NCI-H1436 treated with DMSO at 0.1 percent for 48 hours (cell line): ENCODE measurements at places on chromosomes 7 and 10.

- no peak for DNase-seq
Measured at GRCh38 chr7:98038321-98038720, 48.3 kb upstream of the OCM2 start.

DNA sequence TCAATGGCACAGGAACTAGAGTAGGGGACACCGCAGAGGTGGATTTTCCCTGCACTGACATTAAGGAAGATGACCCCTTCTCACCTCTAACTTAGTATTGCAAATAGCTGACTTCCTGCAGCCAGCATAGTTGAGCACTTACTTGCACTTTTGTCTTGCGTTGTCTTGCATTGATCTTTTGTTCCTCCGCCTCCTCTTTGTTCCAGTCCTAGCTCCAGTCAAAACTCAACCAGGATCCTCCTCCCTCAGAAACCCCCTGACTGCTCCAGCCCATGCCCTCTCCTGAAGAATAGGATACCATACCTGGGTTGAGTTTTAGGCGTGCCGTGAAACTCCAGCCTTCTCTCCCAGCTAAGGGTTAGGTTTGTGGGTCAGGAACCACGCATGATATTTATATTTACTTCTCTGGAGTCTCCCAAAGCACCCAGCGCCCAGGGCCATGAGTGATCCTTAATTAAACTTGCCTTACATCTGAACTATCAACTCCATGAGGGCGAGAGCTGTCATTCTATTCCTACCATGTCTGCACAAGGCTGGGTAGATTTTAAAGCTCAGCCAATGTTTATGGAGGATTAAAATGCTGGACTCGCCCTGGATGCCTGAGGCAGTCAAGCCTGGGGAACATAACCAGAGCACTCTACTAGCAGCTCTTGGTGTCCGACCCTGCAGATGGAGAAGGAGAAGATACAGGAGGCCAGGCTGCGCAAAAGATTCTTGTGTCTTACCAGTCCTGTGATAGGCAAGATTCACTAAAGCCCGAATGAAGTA lies 14.1 kb downstream of the ZNF467 start:
- DNase-seq = no peak

GRCh38 chr7:45401851-45402250 lies 172.3 kb upstream of the ADCY1 start:
- no peak for DNase-seq

DNA sequence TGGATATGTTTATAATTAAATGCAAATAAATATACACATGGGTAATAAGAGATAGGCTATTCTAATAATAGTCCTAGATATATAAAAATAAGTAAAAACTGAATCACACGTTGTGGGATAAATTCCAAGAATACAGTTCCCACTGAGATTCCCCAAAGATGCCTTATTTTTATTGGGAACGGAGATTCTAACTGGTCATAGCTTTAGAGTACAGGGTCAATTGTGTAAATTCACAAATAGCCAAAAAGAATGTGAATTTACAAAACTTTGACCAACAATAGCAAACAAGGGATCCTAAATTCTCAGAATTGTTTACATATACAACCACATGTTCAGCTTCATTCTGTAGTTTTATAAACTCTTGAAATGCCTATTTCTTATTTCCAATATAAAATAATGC lies 65.0 kb downstream of the VSTM4 start:
- DNase-seq = no peak

DNA sequence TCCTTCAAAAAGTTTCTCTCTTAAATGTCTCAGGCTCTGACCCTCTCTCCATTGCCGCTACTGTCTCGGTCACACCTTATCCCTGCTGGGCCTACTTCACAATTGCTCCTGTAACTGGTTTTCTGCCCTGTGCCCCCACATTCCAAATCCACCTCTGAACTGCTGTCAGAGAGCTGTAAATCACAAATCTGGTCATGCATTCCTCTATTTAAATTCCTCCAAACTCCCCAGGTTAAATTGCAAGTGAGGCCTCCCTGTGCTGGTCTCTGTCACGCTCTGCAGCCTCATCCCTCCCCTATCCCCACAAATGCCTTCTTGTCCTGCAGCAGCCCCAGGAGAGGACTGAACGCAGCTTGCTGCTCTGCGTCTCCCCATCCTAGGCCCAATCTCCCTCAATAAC lies 40.4 kb upstream of the CDCA7L start:
- DNase-seq = no peak

DNA sequence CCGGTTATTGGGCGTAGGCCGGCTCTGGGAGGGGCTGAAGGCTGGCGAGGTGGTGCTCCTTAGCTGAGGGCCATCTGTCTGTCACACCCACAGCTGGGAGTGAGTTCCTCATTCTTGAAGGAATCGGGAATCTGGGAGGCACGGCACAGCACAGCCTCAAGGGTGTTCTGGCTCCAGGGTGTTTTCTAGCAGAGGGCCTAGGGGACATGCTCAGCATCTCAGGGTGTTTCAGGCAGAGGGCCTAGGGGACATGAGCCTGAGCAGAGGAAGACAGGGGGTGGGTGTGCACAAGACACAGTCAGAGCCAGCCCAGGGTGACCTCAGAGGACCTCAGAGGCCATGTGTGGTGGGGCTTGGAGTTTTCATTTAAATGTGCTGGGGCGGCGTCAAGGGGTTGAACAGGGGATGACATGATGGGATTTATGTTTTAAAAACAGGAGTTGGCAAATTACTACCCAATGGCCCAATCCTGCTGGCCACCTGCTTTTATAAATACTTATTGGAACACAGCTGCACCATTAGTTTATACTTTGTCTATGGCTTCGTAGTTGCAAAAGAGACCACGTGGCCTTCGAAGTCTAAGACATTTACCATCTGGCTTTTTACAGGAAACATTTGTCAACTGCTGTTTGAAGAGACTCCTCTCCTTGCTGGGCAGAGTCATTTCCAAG lies 121.6 kb downstream of the PRKAG2 start:
- no peak for DNase-seq

DNA sequence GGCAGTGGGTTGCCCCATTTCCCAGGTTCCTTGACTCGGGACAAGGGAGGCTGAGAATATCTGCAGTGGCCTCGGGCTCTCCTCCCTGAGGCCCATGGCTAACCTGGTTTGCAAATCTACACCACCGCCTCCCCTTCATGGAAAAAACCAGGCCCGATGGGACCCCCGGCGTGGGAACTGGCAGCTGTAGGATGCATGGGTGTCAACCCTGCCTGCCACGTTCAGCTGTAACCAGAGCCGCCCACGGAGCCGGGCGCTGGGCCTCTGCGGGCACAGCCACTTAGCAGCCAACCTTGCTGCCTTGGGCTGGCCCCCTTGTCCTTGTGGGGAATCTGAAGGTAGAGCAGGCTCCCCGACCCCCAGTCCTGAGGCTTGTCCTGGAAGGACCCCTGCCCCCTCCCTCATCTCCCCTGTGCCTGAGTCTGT lies 1.6 kb downstream of the PWWP2B start:
- no peak for DNase-seq

GRCh38 chr10:89852872-89853271 lies 151.5 kb downstream of the KIF20B start:
- no peak for DNase-seq

DNA sequence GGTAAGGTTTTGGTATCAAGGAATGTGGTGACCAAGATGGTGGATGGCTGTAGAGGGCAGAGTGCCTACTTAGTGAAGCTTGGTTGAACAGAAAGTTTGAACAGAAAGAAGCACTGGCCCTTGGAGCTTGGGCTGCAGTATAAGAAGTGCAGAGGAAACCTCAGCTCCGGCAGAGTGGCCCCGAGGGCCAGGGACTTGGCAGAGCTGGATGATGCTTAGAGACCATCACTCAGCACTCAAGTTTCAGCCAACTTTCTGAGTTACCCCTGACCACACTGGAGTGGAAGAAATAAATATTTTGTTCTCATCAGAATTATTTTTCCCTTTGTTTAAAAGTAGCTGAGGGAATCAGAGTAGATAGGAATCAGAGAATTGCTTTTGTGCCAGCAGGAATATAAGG lies 336.7 kb downstream of the C7orf25 start:
- DNase-seq = no peak

DNA sequence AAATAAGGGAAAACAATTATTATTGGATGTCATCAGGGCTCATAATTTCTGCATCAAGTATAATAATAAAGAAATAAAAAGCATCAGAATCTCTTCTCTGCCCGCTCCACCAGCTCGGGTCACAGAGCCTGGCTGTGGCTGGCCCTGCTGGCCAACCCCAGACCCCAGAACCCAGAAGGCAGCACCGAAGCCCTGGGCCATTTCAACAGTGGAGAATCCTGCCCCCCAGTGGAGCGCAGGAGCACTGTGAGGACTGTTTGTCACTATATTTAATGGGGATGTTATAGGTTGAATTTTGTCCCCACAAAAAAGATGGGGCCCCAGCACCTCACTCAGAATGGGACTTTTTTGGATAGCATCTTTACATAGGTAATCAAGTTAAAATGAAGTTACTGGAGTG lies 27.3 kb downstream of the DENND11 start:
- DNase-seq = no peak

DNA sequence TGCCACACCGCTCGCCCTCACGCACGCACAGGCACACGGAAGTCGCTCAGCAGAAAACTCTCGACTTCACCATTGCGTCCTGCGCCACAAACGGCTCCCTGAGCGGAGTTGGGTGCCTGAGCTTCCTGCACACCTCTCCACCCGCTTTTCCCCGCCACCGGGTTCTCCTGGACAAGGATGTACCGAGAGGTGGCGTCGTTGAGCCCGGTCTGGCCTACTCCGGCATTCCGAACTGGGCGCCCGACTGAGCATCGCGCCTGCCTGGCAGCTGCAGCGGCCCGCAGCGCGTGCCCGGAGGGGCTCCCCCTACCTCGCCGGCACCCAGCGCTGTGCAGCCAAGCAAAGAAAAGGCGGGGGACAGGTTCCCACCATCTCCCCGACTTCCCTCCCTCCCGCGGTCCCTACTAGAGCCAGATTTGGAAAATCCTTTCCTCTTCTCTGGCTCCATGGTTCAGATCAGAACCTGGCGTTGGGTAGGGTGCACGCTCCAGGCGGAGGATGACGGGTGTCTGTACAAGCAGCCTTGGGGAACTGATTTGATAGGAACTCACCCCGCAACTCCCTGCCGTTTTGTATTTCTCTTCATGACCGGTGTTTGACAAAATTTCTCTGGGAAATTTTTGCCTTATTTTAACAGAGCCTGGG lies 1.7 kb downstream of the SORCS3 start:
- DNase-seq = no peak

GRCh38 chr10:91759581-91759986 lies 38.6 kb upstream of the TNKS2 start:
- DNase-seq = no peak

- DNase-seq = no peak
Measured at GRCh38 chr7:29161231-29161630, 14.9 kb upstream of the CPVL start.

DNA sequence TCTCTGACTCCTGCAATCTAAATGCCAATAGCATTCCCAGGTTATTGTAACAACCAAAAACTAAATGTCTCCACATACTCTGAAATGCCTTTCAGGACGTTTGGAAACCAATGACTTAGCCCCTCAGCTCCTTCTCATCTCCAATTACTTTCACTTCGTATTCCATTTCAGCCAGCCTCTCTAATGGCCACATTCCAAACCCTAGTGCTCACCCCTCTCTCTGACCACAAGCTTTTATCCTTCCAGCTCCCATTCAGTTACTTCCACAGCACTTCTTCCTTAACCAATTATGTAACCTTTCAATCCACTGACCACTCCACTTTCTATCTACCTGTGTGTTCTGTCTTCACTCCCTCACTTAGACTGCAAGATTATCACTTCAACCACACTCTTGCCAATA lies 4.3 kb downstream of the NOC3L start:
- DNase-seq = no peak

DNA sequence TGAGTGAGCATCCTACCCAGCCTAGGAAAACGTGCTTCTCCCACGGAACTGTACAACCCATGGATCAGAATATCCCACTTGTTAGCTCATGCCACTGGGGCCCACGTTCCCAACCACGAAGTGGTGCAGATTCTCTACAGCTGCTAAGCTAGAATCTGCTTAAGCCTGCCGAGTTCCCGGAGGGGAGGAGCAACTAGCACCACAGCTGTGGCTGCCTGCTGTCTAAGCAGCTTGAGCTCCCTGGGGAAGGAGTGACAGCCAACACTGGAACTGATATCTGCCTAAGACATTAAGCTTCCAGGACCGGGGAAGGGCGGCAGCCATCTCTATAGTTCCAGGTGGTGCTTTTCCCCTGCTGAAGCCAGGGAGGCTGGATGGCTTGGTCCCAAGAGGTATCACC lies 334.7 kb upstream of the CHRM2 start:
- DNase-seq = no peak

- no peak for DNase-seq
Measured at GRCh38 chr10:34633374-34633773, 181.7 kb downstream of the PARD3 start.

GRCh38 chr7:73577627-73578341 lies 595 bp downstream of the TBL2 start:
- no peak for DNase-seq
